ENCODE measurements at places on chromosomes 12 and 14.

GRCh38 chr14:94680862-94681288 is 68.7 kb downstream of the SERPINA3 start:
- DNase-seq = no peak

DNA sequence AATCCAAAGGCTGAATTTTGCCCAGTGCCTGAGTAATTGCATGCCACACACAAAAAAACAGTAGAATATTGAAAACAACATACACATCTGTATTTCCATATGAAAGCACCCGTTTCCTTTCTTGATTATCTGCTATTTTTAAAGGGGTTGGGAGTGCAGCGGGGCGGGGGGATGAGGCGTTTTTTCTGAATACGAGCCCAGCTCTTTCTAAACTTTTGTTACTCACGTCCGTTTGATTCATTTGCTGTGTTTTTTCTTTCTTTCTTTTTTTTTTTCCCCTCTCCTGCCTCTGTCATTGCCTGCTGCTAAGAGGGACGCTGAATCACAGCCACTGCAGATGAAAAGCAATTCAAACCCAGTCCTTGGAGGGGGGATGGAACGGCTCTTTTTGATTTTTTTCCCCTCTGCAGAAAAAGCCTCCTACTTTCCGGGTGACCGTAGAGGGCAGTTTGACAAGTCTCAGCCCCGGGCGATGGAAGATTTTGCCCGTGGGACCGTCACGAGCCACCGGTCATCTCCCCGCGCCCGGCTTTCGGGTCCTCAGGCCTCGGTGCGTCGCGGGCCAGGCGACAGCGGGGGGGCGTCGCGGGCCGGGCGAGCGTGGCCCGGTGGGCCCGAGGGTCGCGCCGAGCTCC is 572 bp upstream of the RASSF8 start:
- DNase-seq = no peak

GRCh38 chr14:100442036-100442435 is 118.9 kb downstream of the SLC25A47 start:
- no peak for DNase-seq

- peak; percentile 21 for DNase-seq
Observed at GRCh38 chr12:20950248-20950647, 139.7 kb downstream of the SLCO1B3 start.

DNA sequence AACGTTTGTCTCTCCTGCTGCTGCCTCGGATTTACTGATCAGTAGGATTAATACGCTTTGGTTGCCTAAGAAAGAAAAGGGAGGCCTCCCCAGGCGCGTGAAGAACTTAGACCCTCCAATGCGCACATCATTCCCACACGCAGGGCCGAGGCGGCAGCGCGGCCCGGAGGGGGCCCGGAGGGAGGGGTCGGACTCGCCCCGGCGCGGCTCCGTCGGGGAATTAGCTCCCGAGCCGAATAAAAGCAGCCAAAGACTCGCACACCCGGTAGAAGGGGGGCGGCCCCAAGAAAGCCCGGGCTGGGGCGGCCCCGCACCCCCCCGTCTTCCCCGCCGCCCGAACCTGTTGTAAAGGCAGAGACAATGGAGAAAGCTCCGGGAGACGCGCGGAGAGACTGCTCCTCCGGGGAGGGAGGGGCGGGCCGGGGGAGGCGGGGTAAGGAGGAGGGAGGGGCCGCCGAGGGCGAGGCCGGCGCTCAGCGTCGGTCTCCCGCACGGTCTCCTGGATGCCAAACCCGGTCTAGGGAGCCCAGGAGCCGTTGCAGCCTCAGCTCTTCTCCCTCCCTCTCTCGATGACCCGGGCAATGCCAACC is at the start of gene NELL2:
NELL2 (minus strand) TSS at position 362 of the 590 bp plus-strand sequence. CDS start 446 bp downstream, outside the sequence.
- peak; percentile 95 for DNase-seq

GRCh38 chr12:47570151-47570550 is 135.7 kb downstream of the RPAP3 start:
- DNase-seq = no peak

DNA sequence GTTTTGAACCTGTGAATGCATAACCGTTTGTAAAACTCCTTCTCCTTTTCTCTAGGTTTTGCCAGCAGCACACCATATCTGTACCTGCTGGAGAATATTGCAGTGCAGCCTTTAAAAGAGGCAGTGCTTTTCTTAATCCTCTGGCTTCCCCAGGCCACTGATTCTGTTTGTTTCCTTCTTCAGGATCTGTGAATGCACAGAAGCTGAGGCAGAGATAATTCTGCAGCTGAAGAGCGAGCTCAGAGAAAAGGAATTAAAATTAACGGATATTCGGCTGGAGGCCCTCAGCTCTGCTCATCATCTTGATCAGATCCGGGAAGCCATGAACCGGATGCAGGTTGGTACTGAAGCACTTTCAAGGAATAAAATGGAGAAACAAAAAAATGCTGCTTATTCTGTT is 348.7 kb downstream of the NAV3 start:
- peak; percentile 52 for DNase-seq

GRCh38 chr12:7716381-7716780 is 5.1 kb downstream of the DPPA3 start:
- DNase-seq = peak; percentile 63

DNA sequence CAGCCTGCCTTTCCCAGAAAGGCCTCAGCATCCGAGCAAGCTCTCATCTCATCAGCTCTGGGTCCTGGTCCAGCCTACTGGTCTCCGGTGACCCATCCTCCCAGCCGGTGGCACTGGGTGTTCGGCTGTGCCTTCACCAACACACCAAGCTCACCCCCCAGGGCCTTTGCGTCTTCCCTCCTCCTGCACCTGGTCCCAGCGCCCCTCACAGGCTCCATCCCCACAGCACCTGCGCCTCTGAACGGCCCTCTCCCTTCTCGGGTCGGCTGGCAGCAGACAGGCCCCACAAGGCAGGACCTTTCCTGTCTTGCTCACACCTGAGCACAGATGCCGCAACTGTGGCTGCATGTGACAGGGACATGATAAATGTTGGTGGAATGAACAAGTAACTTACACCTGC is 13.1 kb downstream of the P2RX2 start:
- DNase-seq = no peak

GRCh38 chr14:84546236-84546635 is 983.7 kb upstream of the FLRT2 start:
- no peak for DNase-seq

GRCh38 chr12:25328072-25328712 is 77.5 kb upstream of the KRAS start:
- no peak for DNase-seq

GRCh38 chr14:100692256-100692655 is 34.4 kb upstream of the DLK1 start:
- DNase-seq = no peak

GRCh38 chr12:49825360-49825970 is 2.7 kb downstream of the NCKAP5L start:
- DNase-seq = peak; percentile 37

GRCh38 chr12:32995623-32996022 is 99.0 kb upstream of the PKP2 start:
- DNase-seq = no peak

- no peak for DNase-seq
Observed at GRCh38 chr14:61110316-61111082, 129.5 kb downstream of the SLC38A6 start.

- peak; percentile 85 for DNase-seq
Observed at GRCh38 chr12:54394281-54394719, 9.8 kb upstream of the ZNF385A start.

DNA sequence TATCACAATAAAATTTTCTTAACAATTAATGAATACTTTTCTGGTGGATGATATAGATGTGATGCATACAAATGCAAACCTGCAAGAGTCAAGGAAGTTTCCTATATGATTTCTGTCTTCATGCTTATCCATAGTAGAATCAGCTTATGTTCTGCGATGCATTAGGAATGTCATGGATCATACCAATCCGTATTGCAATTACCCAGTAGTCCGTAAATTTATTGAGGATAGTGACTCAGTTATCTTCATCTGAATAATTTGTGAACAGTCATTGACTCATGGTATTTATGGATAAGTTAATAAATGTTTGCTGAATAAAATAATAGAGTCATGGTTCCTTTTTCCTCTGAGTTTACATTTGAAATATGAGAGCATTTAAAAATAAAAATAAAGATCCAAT is 483.4 kb downstream of the LRFN5 start:
- DNase-seq = no peak

DNA sequence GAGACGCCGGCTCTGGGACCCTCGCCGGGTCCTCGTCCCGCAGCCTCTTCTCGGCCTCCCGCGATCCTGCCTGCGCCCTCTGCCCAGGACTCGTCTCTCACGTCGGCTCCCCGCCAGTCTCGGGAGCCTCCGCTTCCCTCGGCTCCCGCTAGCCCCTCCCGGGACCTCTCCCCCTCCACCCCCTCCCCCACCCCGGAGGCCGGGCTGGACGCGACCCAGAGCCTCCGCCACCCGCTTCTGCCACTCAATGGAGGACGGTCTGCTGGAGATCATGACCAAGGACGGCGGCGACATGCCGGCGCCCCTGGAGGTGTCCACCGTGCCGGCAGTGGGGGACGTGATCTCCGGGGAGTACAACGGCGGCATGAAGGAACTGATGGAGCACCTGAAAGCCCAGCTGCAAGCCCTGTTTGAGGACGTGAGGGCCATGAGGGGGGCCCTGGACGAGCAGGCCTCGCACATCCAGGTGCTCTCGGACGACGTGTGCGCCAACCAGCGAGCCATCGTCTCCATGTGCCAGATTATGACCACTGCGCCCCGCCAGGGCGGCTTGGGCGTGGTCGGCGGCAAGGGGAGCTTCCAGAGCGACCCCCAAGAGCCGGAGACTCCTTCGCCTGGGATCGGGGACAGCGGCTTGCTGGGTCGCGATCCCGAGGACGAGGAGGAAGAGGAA is 568 bp downstream of the CCDC184 start:
- DNase-seq = peak; percentile 64

DNA sequence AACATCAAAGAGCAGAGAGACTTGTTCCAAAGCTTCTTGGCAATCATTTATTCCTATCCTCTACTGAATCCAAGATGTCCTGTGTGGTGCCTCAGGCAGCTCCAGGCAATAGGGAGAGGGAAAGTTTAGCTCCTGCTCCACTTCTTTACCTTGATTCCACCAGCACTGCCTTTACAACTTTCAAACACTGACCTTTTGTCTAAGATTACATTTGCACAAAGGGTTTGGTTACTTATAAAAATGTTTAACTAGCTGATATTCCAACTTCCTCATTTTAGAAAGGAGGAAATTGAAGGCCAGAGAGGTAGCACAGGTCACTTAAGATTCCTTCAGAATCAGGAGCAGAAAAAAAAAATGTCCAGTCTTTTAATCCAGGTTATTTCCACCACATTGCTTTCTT is 192.7 kb downstream of the BTG1 start:
- no peak for DNase-seq

- no peak for DNase-seq
Observed at GRCh38 chr14:32383364-32384009, 54.4 kb downstream of the AKAP6 start.

- DNase-seq = no peak
Observed at GRCh38 chr12:53558631-53559030, 51.3 kb upstream of the NPFF start.

DNA sequence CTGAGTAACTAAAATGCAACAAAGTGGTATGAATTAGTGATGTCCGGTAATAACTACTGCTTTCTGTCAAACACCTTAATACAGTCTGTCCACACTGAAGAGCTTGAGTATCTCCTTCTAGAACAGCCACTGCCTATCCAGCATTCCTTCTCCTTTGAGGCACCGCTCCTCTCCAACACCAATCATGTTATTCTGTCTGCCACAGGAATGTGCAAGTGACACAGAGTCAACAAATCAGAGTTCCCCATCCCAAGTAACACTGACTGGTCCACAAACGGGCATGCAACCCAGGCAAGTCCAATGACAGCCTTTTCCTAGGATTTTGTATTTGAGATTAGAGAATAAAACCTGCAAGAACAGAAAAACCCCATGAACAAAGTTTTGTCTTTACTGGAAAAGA is 3.8 kb downstream of the GXYLT1 start:
- peak; percentile 25 for DNase-seq

DNA sequence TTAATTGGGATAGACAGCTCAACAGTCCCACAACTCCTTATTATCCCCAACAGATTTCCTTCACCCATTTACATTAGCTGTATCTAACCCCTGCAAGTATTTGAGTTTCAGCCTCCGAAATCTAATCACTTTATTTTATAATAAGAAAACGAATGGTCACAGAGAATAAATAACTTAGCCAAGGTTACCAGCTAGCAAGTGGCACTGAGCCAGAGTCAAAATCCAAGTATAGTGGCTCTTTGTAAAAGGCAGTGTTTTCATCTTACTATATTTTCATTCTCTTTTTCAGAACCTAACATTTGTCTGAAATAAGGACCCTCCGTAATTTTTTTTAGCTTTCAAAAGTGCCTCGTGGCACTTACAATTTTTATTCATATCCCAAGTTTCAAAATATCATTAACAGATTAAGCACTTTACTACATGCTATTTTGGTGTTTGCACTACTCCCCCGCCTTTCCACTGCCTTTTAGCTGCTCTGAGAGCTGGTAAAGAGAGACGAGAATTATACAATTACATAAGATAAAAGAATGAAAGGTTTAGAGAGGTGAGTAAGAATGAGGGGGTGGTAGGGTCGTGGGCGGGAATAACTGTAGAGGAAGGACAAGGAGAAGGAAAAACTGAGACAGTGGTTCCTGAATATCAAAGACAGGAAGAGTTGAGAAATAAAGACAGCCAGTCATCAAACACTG is 3.7 kb upstream of the USP15 start:
- no peak for DNase-seq

- DNase-seq = no peak
Observed at GRCh38 chr14:36515105-36515593, 4.9 kb downstream of the NKX2-1 start.

DNA sequence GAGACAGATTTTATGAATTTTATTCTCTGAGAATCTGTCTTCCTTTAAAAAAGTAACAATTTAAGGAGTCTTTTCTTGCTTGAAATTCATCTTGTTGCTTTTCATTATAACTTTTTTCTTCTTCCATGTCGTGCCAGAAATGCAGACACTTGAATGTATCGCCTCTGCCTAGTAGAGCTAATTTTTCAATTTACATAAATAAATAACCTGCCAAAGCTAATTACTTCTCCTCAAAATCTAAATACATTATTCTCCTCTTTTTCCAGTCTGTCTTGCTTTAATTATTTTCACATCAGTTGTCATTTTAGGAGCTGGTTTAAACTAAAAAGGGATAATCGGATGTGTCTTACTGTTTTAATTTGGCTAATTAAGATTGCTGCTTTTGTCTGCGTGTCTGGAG is 711.1 kb upstream of the SEL1L start:
- no peak for DNase-seq

DNA sequence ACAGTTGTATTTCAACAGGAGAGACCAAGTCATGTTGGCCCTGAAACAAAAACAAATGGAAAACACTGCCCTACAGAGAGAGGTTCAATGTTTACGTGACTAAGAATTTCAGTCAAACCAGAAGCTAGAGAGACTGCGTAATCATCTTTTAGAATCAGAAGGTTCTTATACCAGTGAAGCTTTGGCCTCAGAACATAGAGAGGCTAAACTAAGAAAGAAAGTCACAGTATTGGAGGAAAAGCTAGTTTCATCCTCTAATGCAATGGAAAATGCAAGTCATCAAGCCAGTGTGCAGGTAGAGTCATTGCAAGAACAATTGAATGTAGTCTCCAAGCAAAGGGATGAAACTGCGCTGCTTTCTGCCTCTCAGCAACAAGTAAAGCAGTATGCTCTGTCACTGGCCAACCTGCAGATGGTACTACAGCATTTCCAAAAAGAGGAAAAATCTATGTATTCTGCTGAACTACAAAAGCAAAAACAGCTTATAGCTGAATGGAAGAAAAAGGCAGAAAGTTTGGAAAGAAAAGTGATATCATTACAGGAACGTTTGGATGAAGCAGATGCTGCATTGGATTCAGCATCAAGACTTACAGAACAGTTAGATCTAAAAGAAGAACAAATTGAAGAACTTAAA is 32.5 kb upstream of the NUAK1 start:
- no peak for DNase-seq
